Astrocyte of the spinal cord (primary cell): ENCODE measurements at places on chromosomes 4 and X.

DNA sequence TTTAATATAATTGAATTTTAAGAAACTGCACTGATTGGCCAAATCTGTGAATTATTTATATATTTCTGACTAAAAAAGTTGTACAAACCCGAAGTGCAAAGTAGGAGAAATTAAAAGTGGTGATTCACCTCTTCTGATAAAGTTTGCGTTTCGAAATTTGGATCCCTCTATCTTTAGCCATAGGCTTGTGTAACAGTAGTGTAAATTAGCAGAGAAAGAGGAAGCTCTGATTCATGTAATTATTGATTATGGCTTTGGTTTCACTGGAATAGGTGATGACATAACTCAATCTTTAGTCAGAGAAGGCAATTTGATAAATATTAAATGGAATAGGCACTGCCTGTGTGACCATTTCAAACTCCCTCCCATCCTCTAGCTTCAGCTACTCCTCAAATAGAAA, 717.8 kb upstream of the PCDH7 start:
- no peak for DNase-seq

DNA sequence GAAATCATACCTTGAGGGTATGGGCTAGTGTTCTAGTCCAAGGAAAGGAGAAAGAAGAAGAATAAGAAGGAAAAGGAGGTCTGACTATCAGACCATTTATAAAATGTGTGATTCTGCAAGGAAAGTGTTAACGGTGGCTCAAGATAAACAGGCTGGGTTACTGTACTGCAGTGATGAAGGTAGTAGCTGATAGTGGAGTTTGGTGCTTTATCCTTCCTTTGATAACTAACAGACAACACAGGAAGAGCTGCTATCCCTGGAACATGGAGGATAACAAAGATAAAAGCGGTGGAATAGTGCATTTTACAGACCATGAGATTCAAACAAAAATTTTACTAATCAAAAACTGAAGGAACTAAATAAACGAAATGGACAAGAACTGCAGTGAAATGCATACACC, 2.6 kb downstream of the UNC5C start:
- no peak for DNase-seq

DNA sequence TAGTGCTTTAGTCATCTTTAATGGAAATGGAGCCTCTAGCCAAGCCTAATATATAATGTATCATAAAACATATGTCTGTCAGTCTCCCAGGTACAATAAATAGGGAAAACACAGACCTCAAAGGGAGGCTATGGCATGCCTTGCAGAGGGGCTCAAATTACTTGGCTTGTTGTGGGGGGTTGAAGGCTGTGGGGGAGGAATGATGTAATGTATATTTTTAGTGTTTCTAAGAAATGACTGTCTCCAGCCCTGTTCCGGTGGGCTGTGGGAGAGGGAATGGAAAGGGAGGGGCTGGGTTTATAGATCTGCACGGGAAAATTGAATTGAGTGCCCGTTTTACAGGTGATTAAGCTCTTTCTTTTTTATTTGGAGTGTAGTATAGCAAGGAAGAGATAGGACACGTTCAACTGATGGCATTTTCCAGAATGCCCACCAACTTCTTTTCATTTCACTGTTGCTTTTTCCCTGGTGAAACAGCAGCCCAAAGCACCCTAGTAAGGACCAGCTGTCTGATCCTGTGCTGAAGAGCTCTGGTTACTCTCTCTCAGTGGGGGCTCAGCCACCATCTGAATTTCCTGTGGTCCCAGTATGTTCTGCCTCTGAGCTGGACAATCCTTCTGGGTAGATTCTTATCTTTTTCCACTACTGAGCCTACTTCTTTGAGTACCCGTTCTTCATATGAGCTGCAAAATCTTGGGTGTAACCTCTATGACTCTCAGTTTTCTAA, 220.7 kb upstream of the CASK start:
- no peak for DNase-seq

DNA sequence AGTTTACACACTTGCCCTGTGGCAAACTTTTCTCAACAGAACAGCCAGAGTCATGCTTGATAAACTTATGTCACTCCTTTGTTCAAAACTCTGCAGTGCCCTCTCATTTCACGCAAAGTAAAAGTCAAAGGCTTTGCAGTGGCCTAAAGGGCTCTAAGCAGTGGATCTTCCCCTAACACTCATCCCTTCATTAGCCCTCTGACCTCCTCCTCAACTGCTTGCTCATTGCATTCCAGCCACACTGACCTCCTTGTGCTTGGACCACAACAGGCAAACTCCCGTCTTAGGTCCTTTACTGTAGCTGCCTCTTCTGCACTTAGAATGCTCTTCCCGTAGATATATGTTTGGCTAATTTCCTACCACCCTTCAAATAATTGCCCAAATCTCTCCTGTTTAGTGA, 5.6 kb downstream of the PRDM5 start:
- no peak for DNase-seq

GRCh38 chrX:9862525-9862924, 76.3 kb downstream of the SHROOM2 start:
- no peak for DNase-seq

DNA sequence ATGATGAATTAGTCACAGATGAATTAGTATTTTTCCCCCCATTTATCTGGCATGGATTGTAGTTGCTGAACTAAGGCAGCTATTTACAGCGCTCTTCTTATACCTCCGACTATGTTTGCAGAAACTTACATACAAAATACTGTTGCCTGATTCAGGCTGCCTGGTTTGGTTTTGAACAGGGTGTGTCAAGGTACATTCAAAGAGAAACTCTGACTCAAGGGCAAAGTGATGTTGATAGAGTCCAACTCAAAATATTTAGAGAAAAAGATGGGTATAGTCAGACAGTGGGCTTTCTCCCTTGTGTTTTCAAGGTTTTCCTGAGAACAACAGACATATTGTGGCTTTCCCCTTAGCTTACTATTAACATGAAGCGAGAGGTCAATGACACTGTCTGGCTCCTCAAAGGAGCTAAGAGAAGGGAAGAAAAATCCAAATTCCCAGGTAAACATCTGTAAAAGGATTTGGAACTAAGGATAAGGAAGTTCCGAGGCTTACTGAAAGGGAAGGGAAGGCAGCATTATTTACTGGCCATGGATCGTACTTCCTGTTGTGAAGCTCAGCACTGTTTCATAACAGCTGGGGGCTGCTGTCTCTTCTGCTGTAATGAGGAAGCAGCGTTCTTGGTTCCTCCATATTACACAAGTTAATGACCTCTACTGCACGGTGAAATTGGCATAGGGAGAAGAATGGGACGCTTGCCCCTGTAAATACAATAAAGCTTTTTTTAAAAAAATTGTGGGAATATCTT, 30.9 kb downstream of the FAM9C start:
- DNase-seq = no peak

- no peak for DNase-seq
Measured at GRCh38 chrX:5891378-5891777, 337.3 kb downstream of the NLGN4X start.

DNA sequence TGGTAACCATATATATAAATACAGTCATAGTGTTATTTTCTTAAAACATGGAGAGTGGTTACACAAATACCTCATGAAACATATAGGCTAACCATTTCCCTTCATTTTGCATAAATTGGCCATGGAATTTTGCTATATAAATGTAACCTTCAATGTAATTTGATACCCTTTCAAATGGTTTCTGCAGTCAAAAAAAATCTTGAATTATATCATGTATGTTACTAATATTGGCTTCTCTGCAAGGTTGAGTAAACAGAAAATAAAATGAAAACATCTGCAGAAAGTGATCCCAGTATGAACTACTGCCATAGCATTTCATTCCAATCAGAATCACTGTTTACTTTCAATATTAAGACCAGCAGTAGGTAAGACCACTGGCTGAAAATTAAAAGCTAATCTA, 1165.9 kb upstream of the TENM3 start:
- DNase-seq = no peak

DNA sequence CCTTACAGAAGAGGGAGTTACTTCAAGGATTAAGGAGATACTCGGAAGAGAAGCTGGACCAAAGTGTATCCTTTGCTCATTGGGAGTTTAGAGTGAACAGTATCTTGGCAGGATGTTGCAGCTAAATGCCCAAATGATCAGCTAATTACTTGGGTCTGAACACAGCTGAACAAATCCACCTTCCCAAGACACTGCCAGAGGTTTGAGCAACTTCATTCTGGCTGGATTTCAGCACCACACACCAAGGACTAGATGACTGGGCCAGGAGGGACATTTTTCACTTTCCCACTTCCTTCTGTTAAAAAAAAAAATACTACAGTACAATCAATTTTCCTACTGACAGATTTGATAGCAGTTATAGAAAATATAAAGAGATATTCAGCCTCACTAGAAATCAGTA, 324.6 kb downstream of the MID1IP1 start:
- no peak for DNase-seq

GRCh38 chr4:74931376-74931775, 1.5 kb upstream of the PARM1 start:
- no peak for DNase-seq

DNA sequence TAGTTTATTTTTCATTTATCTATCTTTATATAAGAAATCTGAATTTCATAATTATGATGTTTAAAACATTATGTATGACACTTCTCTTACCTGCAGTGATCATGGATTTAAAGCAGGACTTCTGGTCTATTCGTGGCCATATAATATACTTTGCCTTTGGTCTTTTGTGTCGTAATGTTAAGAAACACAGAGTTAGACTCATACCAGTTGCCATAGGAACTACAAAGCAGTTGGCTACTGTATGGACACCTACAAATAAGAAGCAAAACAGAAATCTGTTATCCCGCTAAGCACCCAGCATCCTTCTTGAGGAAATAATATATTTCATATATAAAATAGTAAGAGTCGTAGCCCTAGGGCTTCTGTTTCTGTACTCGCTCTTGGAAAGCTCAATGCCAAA, 4.3 kb downstream of the SEPSECS start:
- no peak for DNase-seq

DNA sequence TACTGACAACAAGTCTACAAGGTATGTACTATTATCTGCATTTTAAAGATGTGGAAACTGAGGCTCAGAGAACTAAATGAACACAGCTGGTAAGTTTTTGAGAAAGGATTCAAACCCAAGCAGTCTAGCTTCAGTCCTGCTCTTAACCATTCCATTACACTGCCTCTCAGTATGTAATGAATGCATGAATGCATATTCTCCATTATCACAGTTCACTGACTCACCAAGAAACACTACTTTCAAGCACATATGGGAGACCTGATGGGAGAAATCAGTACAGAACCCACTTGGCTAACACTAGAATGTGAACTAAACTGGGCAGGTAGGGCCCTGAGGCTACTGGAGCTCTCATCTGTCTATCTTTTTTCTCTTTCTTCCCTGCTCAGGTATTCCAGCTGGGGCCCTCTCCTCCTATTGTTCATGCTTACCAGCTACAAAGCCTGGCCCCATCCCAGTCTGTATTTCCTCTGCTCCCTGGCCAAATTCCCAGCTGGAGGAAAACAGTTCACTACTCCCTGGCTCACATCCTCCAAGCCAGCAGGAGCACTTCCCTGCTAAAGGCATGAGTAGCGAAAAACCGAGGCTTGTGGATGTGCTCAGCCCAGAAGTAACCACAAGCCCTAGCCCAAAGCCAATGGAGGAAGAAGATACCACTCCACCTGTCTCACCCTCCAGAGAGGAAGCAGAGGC, 178.2 kb upstream of the ARHGEF9 start:
- no peak for DNase-seq

DNA sequence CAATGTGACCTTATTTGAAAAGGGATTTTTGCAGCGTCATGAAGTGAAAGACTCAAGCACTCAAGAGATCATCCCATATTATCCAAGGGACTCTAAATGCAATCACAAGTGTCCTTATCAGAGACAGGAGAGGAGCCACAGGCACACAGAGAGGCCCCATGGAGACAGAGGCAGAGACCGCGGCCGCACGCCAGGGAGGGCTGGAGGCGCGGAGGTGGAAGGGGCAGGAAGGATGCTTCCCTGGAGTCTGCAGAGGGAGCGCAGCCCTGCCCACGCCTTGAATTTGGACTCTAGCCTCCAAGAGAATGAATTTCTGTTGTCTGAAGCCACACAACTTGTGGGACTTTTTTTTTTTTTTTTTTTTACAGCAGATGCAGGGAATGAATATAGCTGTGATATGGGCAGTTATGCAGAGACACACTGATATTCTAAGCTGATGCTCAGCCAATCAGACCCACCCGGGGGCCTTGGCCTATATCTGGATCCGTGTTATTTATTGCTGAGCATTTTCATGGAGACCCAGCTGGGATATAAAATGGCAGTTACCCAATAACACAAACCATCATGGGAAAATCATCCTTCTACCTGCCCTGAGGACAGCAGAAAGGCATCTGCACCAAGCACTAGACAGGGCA, 244.8 kb upstream of the PSAPL1 start:
- no peak for DNase-seq

- no peak for DNase-seq
Measured at GRCh38 chr4:103998756-103999155, 279.0 kb upstream of the TACR3 start.

- DNase-seq = no peak
Measured at GRCh38 chrX:104254442-104255115, at the start of gene ESX1. Gene ESX1 (minus strand): TSS chrX:104254933. CDS start chrX:104254849, 84 bp downstream.

DNA sequence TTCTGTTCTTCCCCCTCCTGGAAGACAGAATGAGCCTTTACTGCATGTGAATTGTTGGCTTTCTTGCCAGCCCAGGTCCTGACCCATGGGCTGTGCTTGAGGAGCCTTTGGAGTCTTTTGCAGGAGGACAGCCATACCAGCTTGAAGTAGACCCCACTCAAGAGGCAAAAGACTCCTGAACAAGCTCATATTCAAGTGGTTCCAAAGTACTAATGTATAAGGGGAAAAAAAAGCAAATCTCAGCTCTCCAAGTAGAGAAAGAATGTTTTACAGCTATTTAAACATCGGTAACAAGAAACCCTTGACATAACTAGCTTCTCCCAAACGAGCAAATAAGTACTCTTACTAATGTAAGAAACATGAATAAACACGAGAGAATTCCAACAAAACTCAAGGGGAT, 174.9 kb upstream of the MXRA5 start:
- peak; percentile 37 for DNase-seq

GRCh38 chr4:173218411-173219125, 50.0 kb downstream of the GALNT7 start:
- peak; percentile 93 for DNase-seq

- DNase-seq = no peak
Measured at GRCh38 chr4:169815606-169816005, 57.9 kb upstream of the HPF1 start.

DNA sequence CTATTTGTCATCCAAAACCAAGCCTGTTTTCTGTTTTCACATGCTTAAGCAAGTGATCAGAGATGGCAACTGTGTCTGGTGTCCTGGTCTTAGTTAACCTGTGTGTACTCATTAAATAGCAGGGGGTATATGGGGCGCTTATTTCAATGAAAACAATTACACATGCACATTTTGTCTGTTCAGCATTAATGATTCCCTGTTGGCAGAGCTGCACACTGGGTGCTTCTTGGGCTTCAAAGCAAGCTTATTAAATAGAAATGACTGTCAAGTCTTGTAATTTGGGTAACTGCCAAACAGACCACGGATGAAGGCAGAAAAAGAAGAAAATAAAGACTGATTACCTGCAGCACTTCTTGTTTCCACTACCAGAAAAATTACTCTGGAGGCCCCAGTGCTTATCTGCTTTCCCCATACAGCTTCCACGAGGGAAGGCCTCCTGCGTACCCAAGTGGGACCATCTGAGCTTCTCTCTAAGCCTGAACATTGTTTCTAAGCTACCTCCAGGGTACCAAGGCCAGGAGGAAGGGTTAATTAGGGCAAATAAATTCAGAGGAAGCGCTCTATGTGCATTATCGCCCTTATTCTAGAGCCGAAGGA, 107.2 kb upstream of the TBL1X start:
- DNase-seq = no peak

GRCh38 chr4:82123934-82124333, 249.9 kb downstream of the HNRNPD start:
- no peak for DNase-seq
